ENCODE measurements at places on chromosomes 11 and 22.

DNA sequence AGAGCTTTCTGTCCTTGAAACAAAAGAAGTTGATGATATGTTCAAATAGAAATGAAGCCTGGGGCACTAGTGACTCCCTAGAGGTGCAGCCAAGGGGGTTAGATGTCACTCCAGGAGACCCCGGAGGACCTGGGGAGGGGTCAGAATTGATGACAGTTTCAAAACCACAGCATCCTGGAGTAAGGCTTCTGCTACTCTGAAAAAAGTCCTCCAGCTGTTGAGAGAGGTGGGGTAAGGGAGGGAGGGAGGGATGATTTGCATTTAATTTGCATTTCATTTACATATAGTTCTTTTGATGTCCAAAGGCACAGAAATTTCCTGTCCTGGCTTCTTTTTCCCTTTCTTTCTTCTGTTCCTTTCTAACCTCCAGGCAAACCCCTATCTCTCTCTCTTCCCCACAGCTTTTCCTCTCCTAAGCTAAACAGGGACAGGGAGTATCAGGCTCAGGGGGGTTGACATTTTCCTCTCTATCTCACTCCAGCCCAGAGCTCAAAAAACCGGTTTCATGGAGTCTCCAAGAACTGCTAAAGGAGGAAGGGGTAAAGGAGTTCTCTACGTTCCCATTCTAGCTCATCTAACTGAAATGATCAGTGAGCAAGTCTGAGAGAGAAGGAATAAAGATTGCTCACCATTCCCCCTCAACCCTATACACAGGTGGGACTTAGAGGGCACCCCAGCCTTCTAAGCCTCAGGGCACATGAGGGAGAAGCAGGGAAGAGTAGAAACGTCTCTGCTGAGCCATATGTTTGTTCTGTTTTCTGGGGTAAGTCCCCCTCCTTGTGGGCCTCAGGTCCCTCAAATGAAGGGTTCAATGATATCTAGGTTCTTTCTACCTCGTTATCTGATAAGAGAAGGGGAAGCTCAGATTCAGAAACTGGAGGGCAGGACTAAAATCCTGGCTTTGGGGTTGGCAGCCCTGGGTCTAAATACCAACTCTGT, 3.5 kb upstream of the POU2F3 start:
- DNase-seq, result no peak

DNA sequence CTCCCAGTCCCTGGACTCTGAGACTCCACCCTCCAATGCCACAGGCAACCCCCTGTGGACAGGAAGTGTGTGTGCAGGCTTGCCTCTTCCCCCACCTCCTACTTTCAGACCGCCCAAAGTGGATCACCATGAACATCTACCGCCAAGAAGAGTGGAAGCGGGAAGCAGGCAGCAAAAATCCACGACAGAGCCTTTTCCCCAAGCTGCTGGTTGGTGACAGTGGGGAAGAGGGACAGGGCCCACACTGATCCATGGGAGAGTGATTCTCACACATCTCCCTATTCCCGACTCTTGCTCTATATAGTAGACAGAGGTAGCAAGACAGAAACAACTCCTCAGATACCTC, 53.4 kb upstream of the SPATA19 start:
- no peak for DNase-seq

GRCh38 chr22:37898441-37899181, 7.5 kb upstream of the MICALL1 start:
- no peak for DNase-seq

- no peak for DNase-seq
Measured at GRCh38 chr11:42049186-42049585, 589.7 kb upstream of the LRRC4C start.

DNA sequence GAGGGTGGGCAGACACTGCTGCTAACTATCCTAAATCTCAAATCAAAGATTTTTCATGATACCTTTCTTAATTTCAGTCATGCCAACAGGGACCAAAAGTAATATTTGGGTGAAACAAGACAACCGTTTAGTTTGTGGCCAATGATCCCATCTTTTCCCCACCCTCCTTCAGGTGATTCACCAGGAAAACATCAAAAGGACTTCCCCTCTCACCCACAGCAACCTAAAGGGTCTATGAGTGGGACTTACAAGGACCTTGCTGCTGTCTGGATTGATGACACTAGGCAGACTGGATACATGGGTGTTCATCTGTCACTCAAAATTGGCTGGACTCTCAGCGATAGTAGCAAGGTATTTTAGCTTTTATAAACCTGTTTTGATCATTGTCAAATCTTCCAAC, 62.0 kb upstream of the ZC3H12C start:
- no peak for DNase-seq
